ENCODE measurements at places on chromosomes 2 and 18.

DNA sequence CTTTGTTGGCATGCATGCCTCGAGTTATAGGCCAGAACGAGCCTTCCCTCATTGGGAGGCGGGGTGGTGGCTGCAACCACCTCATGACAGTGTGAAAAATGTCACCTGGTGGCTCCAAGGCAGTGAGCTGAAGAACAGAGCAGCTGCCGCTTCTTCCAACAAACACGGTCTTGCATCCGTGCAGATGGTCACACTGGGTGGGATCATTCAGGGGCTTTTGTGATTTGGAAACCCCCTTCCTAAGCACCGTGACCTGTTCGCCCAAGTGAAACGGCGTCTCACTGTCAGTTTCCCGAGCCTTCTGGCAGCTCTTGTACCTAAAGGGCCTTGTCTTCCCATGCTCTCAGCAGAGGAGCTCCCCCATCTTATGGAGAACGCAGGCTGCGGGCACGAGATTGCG lies 159.7 kb downstream of the NAPG start:
- DNase-seq, result no peak

DNA sequence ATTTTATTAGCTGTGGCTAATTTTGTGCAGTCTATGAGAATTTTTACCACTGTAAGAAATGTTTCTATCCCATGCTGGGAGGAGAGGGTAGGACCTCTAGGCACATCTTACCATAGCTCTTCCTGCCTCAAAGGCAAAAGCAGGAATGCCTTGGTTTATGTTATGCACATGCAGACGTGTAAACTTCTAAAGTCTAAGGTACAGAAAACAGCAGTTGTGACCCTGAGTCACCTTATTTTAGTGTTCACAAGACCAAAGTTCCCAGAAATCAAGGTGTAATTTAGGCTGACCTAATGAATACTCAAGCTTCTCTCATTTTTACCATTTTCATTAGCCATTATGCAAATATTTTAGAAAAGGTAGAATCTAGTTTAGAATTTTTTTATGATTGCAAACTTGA lies 15.4 kb upstream of the WIPF1 start:
- DNase-seq, result no peak

GRCh38 chr18:551404-552061 lies 28.6 kb upstream of the CETN1 start:
- no peak for DNase-seq

DNA sequence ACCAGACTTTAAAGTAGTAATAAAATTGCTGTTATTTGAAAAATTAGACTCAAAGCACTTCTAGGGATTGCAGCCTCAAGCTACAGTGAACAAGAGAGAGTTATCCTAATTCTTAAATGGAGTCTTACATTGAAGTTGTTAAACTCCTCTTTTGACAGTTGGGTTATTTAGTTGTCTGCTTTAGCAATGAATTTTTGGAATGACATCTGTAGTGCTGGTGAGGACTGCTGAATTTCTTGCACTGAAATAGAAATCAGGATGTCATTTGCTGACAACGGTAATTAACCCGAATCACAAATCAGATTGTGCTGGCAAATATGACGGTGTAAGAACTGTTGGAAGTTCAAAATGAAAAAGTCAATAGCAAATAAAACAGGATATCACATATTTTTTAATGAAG lies 78.0 kb upstream of the LYPD6B start:
- DNase-seq, result no peak

- no peak for DNase-seq
These were observed 65.2 kb upstream of the CRIM1 start for GRCh38 chr2:36290306-36290856.

- DNase-seq, result no peak
These were observed 113.1 kb downstream of the CYP26B1 start for GRCh38 chr2:72034353-72035095.

DNA sequence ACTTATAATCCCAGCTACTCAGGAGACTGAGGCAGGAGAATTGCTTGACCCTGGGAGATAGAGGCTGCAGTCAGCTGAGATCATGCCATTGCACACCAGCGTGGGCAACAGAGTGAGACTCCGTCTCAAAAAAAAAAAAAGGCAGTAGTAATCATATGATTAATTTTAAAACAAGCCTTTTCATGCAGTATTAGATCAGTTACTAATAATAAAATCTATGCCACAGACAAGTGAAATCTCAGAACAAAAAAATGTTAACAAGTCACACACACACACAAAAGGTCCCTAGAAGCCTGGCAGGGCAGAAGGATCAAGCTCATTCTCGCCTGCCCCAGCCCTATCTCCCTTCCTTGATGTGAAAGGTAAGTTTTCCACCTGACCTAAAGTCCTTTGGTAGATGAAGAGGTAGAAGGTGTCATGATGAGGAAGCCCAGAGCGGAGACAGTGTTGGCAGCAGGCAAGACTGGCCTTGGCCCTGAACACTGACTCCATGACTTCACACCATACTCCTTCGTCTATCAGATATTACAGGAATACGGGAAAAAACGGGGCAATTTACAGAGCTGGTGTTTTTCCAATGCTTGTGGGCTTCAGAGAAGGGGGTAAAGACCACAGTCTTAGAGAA lies 10.6 kb downstream of the KDSR start:
- no peak for DNase-seq

DNA sequence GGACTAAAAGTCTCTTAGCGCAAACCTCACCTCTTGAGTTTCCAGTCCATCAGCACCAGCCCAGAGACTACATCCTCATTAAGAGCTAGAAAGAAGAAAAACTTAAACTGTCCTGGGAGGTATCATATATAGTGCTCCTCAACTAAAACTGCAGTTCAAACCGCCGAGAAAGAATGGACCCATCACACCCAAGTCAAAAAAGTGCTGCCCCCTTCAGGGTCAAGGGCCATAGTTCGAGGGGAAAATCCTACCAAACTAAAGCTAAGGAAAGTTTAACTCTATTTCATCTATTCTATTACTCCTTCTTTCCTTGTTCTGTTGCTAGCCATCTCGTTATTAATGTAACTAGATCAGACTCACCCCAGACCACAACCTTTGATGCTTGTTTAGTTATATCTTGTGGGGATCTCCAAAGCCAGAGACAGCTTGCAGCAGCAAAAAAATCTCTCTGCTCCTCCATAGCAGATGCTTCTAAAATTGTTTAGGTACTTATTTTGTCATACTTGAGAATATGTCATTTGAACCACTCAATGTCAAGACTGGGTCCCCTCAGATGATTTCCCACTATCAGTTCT lies 134.5 kb upstream of the RMP24 start:
- DNase-seq, result no peak

GRCh38 chr2:33673937-33674336 lies 74.8 kb upstream of the FAM98A start:
- no peak for DNase-seq

DNA sequence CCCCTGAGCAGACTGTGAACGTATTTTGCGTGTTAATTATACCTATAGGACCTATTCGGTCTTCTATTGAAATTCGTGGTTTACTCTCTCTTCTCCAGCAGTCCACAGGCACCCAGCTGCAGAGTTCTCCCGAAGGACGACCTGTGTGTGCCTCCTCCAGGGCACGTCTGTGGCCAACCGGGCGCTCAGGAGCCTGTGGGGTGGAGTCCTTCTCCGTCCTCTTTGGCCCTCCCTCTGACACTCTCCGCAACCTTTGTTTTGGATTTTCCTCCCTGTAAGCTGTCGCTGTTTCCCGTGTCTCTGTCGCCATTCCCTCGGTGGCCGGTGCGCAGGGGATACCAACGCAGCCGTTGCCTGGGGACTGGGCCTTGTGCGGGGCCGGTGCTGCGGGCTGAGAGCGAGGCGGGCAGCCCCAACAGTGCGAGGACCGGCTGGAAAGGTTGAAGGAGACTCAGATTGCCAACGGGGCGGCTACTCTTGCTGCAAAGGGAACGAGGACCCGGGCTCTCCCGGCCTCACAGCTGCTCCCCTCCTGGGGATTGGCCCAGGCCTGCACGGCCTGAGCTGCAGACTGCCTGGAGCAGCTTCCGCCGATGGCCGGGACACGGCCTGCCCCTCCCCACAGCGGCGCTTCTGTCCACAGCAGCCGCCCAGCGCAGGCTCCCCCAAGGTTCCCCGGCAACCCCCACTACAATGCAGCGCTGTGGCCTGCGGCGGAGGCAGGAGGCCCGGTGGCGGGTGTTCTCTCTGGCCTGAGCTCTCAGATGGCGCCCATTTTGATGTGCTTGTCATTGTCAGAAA lies 221.0 kb downstream of the MTX2 start:
- DNase-seq, result no peak

DNA sequence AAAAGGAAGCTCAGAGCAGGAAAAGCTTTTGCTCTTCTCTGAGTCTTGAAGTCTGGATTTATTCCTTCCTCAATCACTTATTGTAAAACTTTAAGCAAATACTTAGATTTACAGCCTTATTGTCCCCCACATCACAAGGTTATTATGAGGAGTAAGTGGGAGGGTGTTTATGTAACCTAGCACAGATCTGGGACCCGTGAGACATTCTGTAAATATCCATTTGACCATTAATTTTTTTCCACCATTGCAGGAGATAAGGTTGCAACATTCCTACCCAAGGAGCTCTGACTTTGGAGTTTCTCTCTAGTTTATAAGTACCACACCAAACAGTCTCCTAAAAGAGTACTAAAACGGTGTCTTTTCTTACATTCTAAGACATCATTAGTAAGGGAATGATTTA lies 52.1 kb upstream of the CTIF start:
- peak; percentile 32 for DNase-seq

DNA sequence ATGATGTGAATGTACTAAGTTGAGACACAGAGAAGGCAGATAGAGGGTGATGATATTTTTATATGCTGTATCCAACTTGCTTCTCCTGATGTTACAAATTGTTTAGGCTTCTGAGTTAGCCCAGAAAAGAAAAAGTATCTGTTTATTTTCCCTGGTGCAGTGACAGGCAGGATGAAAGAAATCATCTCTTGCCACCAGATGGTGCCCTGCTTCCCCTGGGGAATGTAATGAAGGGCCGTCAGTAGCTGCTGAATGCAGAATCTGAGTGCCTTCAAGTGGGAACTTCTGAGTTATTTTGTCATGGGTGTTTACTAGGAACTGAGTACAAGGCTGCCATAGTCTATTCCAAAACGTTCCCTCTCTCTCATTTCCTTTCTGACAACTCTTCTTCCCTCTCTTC lies 525.6 kb downstream of the MBD2 start:
- DNase-seq, result no peak

- peak; percentile 64 for DNase-seq
These were observed 22.1 kb upstream of the COL6A3 start for GRCh38 chr2:237435844-237436587.

DNA sequence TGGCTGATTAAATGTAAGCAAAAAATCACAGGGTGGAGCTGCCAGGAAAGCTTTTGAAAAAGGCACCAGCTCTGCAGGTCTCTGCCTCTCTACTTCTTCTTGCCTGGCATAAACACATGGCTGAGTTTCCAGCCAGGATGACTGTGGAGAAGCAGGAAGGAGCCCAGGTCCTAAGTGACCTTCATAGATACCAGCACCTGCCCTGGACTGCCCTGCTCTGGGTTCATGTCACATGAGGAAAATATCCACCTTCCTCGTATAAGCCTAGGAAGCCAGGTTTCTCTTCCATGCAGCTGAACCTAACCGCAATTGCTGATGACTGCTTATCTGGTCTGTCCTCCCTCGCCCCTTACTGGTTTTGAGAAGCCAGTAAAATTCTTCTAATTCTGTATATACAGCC lies 47.8 kb upstream of the CREB1 start:
- DNase-seq, result no peak

- DNase-seq, result no peak
These were observed 189.9 kb downstream of the UBE2E3 start for GRCh38 chr2:181170256-181170655.

GRCh38 chr2:171718720-171719119 lies 31.5 kb downstream of the DYNC1I2 start:
- DNase-seq, result no peak

DNA sequence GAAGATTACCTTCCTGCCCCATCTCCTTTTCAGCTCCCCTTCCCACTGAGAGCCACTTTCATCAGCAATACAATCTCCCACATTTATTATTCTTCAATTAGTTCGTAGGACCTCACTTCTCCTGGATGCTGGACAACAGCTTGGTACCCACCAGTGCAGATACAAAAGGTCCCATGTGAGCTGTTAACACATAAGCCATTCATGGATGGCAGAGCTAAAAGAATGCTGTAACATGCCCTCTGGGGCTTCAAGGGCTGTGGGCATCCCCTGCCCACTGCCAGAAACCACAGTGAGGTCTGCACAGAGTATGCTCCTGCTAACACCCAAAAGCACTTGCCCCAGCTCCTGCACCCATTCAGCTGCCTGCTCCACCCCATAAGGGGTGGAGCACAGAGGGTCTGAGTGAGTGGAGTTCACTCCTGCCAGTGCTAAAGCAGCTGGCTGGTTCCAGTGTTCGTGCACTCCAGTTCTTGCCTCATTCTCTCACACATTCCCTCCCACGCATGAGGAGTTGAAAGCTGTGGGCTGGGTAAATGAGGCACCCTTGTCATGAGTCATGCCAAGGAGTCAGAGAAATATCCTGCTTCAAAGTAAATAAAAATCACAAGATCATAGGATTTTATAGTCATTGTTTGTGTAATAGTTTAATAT lies 305.9 kb upstream of the TMEFF2 start:
- peak; percentile 92 for DNase-seq

- DNase-seq, result no peak
These were observed 177.8 kb upstream of the HAAO start for GRCh38 chr2:42970151-42970550.

GRCh38 chr2:230748087-230748486 lies 35.4 kb downstream of the CAB39 start:
- no peak for DNase-seq

GRCh38 chr2:84201158-84201557 lies 257.9 kb downstream of the SUCLG1 start:
- no peak for DNase-seq

DNA sequence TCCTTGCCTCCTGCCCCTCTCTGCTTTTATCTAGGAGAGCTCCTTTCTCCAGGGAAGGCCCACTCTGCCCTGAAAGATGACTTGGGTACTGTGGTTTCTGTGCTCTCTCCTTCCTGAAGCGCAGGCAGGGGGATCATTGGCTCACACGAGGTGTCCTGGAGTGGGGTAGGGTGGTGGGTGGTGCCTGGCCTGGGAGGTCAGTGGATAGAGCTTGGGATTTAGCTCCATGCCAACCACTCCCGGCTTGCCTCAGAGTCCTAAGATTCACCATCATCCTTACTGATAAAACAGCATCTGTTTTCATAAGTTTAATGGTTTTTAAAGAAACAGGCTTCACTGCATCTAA lies 63.1 kb downstream of the CIB4 start:
- DNase-seq, result no peak

DNA sequence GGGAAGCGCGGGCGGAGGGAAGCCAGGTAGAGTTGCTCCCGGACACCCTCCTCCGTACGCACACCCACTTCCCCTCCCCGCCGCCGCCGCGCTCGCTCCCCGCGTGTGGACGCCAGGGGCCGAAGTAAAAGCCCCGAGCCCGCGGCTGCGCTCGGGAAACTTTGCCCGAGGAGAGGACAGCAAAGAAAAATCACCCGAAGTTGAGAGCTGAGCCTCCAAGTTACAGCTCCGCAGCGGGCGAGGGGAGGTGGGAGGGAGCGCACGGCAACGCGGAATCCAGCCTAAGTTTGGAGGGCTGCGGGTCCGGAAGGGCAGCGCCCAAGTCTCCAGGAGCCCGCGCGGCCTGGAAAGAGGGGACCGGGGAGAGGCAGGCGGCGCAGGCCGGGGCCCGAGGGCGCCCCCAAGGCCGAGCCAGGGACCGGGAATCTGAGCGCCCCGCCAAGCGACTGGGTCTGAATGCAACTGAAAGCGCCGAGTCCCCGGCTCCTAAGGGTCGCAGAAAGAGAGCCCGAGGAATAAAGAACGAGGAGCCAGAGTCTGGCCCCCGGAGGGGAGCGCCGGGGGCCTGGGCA lies 706 bp upstream of the BCL11A start:
- peak; percentile 10 for DNase-seq

- no peak for DNase-seq
These were observed 127.6 kb downstream of the ALPK2 start for GRCh38 chr18:58501066-58501896.
